ENCODE measurements at places on chromosomes 7 and 10. TPM values are rescaled to one million over a fixed set of nuclear protein-coding genes. Genes with fewer than 3 reads are reported as not detected.

The NPC1L1 gene
- total RNA-seq = not detected

The H2BK1 gene
- total RNA-seq = not detected

The TPST1 gene
- 343 TPM for total RNA-seq

The SNX10 gene
- total RNA-seq = 0.32 TPM

The LYZL2 gene
- total RNA-seq = not detected

The CDK1 gene
- total RNA-seq = 31.6 TPM

The HOXA2 gene
- total RNA-seq = 0.30 TPM

The CUTC gene
- total RNA-seq = 23.5 TPM

The ATOH7 gene
- not detected for total RNA-seq

The RNF148 gene
- total RNA-seq = not detected

The AGR3 gene
- total RNA-seq = not detected

The SKAP2 gene
- total RNA-seq = 14.6 TPM

The GPR158 gene
- total RNA-seq = 0.05 TPM

The VIPR2 gene
- not detected for total RNA-seq

The NACAD gene
- total RNA-seq = 7.4 TPM

The CEP55 gene
- 23.3 TPM for total RNA-seq

The HKDC1 gene
- total RNA-seq = 0.59 TPM

The SPDYE11 gene
- total RNA-seq = not detected

The CYP2W1 gene
- under 0.01 TPM for total RNA-seq

The GAD2 gene
- total RNA-seq = not detected

The EPHA1 gene
- not detected for total RNA-seq

The ZWINT gene
- 3.6 TPM for total RNA-seq

The GHRHR gene
- not detected for total RNA-seq

The DNAJC9 gene
- total RNA-seq = 34.3 TPM

The PIK3CG gene
- total RNA-seq = not detected

The TSPAN15 gene
- 35.0 TPM for total RNA-seq

The NYAP1 gene
- 0.83 TPM for total RNA-seq

The ZNF783 gene
- 9.4 TPM for total RNA-seq

The C10orf53 gene
- total RNA-seq = not detected

The COPS6 gene
- 70.4 TPM for total RNA-seq

The SPDYE1 gene
- total RNA-seq = not detected

The PLXDC2 gene
- 19.0 TPM for total RNA-seq

The FOXL3 gene
- not detected for total RNA-seq

The LRRD1 gene
- 0.30 TPM for total RNA-seq

The PAPSS2 gene
- total RNA-seq = 233 TPM

The PRKCQ gene
- 0.55 TPM for total RNA-seq

The MARCHF5 gene
- total RNA-seq = 30.0 TPM

The CYP3A7 gene
- total RNA-seq = 0.30 TPM

The PAX2 gene
- not detected for total RNA-seq

The KIFBP gene
- total RNA-seq = 36.2 TPM

The SPDYE9 gene
- total RNA-seq = not detected

The CALML3 gene
- not detected for total RNA-seq

The POU6F2 gene
- total RNA-seq = not detected

The KLLN gene
- 0.59 TPM for total RNA-seq

The DDX21 gene
- total RNA-seq = 57.3 TPM

The SPAM1 gene
- total RNA-seq = not detected

The OR2A12 gene
- total RNA-seq = not detected

The NPM3 gene
- 134 TPM for total RNA-seq

The HELLS gene
- total RNA-seq = 6.5 TPM

The CALHM1 gene
- not detected for total RNA-seq

The LBX1 gene
- total RNA-seq = not detected

All from smooth muscle cell of the umbilical artery (primary cell).